WTC11 (cell line): ENCODE measurements at places on chromosomes 6 and 20.
A peak's percentile ranks its signal among the peaks of the same experiment; 100 is the strongest.

DNA sequence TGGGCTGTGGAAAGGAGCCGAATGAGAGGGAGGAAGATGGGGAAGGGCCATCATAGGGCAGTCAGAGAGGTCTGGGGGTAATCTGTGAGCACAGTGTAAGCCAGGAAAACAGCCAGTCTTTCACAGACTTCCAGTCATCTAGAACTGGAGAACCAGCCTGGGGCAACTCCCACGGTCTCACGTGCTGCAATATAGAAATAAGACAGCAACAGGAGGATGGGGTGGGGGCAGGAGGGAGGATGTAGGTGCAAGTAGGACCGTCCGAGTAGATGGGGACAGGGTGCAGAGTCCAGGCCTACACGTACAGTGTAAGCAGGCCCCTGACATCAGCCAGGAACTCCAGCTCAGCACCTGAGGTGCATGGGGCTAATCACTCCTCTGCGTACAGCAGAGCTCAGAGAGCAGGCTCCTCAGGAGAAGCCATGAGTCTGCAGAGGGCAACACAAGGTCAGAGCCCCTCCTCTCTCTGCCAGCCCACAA lies 58.2 kb upstream of the TNFAIP3 start:
- no peak for DNase-seq

DNA sequence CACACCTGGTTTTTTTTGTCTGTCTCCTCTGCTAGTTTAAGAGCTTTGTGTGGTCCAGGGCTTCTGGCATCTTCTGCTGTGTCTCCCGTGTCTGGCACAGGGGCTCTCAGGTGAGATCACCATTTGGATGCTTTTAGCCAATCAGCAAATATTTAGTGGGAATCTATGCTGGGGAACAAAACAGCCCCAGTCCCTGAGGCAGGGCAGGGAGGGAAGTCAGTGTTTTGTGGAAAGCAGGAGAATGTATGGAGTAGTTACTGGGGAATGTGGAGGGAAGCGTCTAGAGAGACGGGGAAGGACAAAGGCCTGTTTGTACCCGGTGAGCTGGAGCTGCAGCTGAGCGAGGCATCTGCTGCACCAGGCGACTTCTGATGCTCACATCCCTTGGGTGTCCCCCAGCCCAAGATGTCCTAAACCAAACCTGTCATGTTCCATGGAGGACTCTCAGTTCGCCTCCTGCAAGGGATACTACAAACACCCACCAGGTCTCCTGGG lies 49.3 kb upstream of the NNAT start:
- no peak for DNase-seq

GRCh38 chr20:32637738-32638137 lies 36.0 kb downstream of the C20orf203 start:
- no peak for DNase-seq

- no peak for DNase-seq
Observed at GRCh38 chr6:51477711-51478311, 609.6 kb downstream of the PKHD1 start.

- DNase-seq: no peak
Observed at GRCh38 chr6:6826095-6826901, 237.8 kb downstream of the LY86 start.

DNA sequence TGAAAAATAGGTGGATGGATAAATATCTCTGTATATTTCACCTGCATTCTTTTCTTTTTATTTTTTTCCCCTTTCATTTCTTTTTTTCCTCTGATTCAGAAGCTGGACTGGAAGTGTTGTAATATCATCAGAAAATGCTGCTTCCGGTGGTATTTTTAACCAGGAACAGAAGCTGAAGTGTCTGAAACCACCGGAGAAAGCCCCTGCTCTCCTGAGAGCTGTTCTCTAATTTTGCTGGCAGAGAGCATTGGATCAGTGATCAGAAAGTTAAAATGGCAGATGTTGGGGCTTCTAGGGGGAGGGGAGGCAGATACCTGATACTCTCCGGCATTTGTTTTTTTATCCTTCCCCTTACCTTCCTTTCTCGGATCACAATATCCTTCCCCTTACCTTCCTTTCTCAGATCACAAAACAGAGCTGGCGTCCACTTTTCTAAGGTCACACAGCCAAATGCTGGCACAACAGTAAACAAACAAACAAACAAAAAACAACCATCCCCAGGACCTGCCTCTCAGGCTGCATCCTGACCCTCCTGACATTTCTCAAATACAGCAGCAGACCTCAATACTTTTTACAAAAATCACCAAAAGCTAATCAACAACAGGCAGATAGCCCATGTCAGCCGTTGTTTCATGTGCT lies 143.2 kb upstream of the ZNF217 start:
- DNase-seq: no peak

DNA sequence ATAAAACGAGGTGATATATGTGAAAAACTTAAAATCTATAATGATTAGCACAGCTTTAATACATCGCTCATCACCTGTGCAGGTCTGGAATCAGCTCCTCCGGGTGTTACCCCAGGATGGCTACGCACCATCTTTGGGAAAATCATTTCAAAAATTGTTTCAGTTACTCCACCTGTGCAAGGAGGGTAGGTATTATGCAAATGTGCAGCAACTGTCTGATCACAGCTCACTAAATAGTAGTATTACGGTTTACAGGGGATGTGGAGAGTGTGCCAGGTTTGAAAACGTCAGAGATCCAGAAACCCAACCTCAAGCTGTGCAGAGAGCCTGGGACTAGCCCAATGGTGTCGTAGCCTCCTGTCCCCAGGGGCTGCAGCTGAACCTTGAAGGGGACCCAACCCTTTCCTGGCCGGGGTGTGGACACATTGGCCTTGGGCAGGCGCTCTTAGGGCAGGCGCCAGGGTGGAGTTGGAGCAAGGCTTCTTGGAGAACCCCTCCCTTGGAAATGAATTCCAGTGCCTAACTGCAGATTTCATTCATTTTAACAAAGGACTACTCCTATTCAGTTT lies 24.2 kb upstream of the SGK1 start:
- no peak for DNase-seq

DNA sequence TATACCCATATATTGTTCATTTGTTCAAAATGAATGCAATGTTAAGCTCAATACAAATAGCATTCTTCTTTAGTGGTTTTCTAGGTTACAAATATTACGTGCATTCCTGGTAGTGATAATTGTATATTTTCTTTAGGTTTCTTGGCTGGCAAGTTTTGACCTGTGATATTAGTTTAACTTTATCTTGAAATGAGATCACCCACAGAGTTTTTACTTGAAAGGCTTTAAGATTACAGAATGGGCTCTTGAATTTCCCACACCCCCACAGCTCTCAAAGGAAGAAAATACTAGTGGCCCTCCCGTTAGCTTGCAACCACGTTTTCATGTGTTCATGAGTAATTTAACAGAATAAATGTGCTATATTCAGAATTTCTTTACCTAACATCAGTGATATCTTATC lies 1315.5 kb upstream of the GJE1 start:
- DNase-seq: no peak

DNA sequence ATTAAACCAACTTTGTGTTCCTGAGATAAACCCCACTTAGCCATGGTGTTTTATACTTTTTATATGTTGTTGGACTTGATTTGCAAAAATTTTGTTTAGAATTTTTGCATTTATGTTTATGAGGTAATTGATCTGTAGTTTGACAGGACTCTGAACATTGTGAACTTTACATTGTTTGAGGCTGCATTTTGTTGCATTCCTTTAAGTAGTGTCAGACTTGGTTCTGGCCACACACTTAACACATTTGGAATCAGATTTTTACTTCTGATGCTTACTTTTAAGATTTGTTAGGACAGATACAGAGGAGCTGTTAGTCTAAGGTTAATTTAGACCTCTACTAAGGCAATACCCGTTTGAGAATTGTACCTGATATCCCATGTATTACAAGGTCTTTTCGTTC lies 16.5 kb upstream of the MDFI start:
- DNase-seq: no peak

DNA sequence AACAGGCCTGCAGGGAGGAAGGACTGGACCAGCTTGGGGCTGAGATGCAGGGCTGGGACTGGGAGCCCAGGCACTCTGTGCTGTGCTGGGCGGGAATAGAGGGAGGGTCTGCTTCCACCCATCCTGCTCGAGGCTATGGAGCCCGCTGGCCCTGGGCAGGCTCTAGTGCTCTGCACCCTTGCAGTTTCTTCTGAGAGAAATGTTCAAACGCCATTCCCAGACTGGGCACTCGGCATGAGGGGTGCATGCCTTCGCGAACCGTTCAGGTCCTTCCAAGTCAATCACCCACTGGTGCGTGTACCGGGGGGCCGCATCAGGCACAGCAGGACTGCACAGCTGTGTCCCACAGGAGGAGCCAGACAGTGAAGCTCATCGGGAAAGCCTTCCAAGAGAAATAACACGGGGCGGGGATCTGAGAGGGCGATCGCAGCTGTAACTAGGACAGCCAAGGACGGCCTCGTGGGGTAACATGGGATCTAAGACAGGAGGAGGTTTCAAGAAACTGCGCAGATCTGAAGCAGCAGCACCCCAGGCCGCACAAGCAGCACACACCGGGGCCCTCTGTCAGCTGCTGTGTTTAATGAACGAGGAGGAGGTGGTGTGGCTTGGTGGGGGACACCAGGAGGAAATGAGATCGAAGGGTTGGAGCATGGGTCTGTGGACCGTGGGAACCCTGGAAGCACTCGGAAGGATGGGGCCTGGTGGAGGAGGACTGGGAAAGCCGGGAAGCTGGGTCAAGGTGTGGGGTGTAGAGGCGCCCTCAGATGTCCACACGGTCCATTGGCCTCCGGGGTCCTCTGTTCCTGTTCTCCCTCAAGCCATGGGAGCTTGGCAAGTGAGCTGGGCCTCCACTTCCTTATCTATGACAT lies 26.1 kb upstream of the PYGB start:
- no peak for DNase-seq

DNA sequence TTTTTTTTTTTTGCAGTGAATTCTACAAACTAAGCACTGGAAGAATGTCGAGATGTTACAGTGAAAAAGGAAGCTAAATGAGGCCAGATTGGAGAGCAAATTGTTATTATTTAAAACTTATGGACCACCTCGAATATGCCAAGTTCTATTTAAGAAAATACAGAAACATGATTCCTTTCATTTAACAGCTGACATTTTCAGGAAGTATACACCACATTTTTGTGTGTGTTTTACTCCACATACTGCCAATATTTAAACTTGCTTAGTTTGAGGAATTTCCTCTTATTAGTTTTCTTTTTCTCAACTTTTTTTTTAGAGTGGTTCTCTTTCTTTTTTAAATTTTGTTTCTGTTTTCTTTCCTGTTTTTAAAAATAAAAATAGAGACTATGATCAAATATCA lies 37.0 kb upstream of the GCLC start:
- DNase-seq: no peak

DNA sequence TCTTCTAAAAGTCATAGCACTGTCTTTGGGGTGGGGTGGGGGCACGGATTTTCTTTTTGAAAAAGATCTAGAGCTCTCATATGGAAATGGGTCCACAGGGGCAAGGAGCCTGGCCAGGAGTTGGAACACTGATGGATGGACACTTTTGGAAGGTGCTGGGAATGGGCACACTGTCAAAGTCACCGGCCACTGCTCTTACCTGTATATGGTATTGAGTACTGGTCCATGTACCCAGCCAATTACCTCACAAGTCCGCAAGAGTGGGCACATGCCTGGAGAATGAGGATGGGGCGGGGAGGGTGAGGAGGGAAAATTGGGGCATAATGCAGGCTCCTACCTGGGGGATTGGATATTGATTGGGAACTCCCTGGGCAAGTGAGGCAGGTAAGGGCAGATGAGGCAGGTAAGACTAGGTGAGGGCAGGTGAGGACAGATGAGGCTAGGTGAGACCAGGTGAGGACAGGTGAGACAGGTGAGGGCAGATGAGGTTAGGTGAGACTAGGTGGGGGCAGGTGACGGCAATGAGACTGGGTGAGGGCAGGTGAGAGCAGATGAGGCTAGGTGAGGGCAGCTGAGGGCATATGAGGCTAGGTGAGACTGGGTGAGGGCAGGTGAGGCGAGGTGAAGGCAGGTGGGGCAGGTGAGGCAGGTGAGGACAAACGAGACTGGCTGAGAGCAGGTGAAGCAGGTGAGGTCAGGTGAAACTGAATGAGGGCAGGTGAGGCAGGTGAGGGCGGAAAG lies 167.9 kb downstream of the NRN1 start:
- no peak for DNase-seq

GRCh38 chr6:42083530-42083929 lies 33.2 kb downstream of the TAF8 start:
- DNase-seq: no peak

DNA sequence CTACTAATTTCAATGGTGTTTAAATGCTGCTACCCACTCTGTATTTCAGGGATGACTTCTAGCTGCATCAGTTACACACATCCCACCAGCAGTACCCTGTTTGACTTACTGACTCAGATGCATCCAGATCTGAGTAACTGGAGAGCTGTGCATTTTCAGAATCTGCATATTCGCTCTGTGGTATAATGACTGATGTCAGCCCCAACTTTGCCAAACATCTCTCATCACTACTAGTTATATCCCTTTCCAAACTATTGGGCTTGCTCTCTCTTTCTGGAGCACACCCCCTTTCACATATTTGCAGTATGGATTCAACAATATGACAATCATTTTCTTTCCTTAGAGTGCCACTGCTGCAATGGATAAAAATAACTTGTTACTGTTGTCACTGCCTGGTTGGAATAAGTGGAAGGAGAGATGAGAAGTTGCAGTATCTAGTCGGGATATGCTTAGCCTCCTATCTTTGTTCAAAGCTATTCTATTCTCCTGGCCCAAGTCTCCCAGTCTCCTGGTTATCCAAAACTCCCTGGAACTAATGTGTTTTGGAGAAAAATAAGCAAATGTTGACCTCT lies 3.3 kb upstream of the RSPO3 start:
- DNase-seq: no peak

- no peak for DNase-seq
Observed at GRCh38 chr6:37302086-37302686, 44.2 kb upstream of the TMEM217 start.

DNA sequence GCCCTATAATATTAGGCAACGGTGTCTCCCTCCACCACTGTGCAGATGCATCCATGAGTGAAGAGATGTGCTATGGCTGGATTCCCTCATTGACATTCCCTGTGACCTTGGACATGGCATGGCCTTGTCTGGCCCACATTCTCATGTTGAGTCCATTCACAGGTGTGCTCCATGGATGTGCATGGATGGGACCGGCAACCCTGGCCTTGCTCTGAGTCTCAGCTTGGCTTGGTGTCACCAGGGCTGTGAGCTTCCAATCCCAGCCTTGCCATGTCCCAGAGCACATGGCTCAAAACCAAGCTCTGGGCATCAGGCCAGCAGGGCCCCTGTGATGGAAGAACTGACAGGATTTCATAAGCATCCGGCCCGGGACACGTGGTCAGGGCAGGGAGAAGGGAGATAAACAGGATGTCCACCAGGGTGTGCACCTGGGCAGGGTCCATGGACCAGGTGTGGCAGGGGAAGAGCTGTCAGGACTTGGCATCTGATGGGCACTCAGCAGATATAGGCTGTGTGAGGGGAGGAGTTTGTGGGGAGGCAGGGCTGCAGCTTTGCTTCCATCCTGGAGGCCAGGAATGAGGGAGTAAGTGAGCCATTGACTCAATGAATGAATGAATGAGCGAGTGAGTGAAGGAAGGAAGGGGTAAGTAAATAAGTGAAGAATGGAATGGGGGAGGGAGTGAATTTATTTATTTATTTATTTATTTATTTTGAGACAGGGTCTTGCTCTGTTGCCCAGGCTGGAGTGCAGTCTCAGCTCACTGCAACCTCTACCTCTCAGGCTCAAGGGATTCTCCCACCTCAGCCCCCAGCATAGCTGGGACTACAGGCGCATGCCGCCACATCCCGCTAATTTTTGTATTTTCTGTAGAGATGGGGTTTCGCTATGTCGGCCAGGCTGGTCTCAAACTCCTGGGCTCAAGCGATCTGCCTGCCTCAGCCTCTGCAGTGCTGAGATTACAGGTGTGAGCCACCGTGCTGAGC lies 15.7 kb downstream of the NRSN2 start:
- peak; percentile 57 for DNase-seq
